Cardiac fibroblast (primary cell): ENCODE measurements at places on chromosomes 1 and 21.
A peak's percentile ranks its signal among the peaks of the same experiment; 100 is the strongest.

- peak; percentile 64 for DNase-seq
These were observed 22.9 kb upstream of the DISC1 start for GRCh38 chr1:231603598-231604275.

DNA sequence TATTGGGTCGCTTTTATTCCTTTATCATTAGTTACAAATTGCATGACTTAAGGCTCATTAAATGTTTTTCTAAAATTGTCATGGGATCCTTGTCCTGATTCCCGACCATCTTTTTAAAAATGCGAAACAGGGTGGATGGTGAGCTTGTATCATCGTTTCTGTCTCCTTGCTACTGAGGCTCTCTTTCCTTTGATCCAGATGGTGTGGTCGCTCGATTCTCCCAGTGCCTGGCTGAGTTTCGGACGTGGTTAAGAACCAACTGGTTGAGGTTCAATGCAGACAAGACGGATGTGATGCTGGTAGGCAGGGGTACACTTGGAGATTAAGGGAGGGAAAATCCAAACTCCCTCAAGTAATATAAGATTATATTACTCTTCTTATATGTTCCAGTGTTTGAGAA is 1.2 kb downstream of the MIER1 start:
- DNase-seq, result no peak

- DNase-seq, result peak; percentile 63
These were observed 26.9 kb upstream of the LBR start for GRCh38 chr1:225454733-225455132.

GRCh38 chr1:212640223-212640878 is 31.8 kb downstream of the ATF3 start:
- no peak for DNase-seq

DNA sequence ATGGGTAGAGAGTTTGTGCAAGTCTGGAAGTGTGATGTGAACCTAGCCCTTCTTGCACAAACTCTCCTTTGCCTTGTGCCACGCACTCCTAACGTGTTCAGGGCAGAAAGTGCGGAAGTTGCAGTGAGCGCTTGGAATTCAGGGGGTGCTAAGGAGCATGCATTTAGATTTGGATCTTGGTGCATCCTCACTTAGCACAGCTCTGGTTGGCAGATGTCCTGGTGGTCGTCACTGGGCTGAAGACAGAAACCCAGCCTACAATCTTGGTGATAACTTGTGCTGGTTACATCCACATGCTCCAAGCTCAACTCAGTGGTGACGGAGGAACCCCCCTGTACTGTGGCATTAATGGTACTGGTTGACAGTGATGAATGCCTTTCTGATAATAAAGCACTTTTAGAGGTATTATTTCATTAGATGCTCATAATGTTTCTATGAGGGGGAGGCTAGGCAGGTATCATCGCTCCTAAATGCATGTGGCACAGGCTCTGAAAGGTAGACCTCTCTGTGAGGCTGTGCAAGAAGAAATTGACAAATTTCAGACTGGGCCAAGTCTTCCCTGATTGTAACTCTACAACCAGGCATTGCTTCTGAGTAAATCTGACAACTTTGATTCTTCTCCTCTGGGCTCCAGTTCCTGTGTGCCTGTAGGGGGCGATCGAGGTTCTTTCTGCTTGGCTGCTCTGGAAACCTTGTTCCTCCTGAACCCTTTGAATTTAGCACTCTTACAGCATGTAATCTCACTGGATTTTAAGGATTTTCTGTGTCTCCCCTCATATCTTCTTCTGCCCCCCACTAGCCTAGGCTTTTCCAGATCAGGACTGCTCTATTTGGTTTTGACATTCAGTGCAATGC is 40.6 kb downstream of the MAPKAPK2 start:
- DNase-seq, result peak; percentile 70
